Left ventricle myocardium inferior (tissue), 1 donor: ENCODE measurements at places on chromosomes 16 and 17. TPM values are rescaled to one million over a fixed set of nuclear protein-coding genes. Genes with fewer than 3 reads are reported as not detected.

DNA sequence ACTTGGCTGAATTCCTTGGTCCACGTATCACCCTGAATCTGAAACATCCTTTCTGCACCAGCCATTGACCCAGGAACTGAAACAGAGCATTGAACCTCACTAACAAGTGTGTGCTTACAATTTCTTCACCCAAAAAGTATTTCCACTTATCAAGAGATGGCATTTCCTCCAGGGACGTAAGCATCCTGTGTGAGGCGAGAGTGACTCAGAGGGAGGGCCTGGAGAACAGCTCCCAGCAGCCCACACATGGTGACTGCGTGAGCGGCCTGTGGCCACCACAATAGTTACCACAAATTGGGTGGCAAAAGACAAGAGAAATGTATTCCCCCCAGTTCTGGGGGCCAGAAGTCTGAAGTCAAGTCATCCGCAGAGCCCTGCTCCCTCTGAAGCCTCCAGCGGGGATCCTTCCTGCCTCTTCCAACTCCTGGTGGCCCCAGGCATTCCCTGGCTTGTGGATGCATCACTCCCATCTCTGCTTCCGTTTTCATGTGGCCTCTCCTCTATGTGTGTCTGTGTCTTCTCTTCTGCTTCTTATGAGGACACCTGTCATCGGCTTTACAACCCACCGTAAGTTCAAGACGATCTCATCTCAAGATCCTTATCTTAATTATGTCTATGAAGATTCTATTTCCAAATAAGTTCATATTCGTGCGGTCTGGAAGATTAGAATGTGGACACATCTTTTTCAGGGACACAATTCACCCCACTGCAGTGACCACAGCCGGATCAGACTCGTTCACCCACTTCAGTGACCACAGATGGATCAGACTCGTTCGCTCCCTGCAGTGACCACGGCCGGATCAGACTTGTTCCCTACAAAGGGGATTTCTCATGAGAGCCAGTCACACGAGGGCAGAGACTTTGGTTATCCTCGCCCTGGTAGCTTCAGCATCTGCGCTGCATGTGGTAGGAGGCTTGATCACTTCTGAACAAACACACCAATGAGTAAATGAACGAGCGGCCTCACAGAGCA, 122.6 kb upstream of the FOXF1 start:
- DNase-seq, result no peak

DNA sequence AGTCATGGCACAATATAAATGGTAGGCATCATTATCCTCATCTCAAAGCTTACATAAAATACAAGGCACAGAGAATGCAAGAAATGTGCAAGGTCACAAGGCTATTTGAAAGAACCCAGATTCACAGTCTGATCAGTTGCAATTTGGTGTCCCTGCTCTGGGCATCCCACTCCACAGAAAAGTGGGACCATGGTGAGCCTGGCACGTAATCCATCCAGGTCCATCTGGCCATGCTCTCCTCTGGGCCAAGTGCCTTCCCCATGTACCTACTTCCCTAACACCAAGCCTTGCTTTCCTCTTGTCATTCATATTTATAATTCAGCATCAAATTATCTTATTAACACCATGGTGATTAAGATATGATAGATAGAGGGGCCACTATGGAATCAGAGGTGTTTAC, 390.0 kb downstream of the CDH11 start:
- no peak for DNase-seq

- DNase-seq, result no peak
Observed at GRCh38 chr17:79537061-79537460, 73.8 kb downstream of the RBFOX3 start.

DNA sequence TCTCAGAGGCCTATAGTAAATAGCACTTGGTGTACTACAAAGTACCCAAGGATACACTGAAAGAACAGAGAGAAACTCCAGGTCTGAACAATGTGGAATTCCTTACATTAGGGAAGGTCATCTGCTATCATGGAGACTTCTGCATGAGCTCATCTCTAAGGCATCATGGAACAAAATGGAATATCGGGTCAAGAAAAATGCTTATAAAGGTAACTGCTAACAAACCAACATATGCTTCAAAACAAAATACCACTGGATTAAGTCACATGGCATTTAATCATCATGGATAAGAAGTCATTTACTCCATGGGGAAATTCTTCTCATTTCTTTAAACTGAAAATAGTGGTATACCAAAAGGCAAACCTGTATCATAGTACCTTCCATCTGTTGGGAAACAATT, 34.2 kb downstream of the TXNDC11 start:
- DNase-seq, result no peak

DNA sequence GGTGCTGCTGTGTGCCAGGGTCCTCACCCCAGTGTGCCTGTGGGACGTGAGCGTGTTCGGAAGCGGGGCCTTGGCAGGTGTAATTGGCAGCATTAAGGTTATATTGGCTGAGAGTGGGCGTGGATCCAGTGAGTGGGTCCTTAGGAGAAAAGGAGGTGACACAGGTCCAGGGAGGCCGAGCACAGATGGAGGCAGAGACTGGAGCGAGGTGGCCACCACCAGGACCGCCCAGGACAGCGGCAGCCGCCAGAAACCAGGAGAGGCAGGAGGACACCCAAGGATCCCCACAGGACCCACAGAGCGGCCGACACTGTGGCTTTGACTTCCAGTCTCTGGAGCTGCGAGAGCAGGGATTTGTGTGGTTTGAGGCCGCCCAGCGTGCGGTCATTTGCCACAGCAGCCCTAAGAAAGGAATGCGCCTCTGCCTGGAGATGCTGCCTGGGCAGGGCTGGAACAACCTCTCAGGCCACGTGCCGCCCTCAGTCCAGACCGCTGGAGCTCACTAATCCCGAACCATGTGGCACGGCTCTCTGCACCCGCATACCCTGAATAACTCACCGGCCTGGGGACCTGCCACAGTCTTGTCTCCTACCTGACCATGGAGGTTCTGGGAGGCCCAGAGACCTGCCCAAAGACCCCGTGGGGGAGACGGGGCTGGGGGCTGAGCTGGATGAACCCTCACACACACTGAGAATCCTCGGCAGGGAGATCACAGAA, 45.4 kb downstream of the SOX8 start:
- no peak for DNase-seq

- DNase-seq, result no peak
Observed at GRCh38 chr17:63932721-63933120, 590 bp upstream of the CD79B start.

- no peak for DNase-seq
Observed at GRCh38 chr17:27466376-27466742, 10.1 kb downstream of the KSR1 start.

DNA sequence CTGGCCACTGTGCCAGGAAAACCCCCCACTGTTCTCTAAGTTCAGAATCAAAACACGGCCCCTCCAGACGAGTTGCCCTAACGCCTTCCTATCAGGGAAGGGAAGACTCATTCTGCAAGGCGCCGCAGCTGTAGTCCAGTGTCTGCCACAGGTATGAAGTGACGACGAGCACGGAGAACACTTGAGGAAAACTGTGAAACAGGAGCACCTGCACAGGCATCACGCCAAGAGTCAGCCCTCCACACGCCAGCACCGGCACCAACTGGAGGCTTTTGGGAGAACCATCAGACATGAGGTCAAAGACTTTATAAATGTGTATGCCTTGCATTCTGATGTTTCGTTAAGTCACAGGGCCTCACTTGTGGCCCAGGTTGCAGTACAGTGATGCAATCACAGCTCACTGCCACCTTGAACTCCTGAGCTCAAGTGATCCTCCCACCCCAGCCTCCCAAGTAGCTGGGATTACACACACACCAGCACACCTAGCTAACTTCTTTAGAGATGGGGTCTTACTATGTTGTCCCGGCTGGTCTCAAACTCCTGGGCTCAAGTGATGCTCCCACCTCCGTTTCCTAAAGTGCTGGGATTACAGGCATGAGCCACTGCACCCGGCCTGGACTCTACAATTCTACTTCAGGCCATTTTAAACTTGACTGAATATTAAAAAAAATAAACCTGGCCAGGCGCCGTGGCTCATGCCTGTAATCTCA, 22.9 kb downstream of the KLHDC4 start:
- DNase-seq, result no peak

- DNase-seq, result no peak
Observed at GRCh38 chr16:66115373-66115772, 251.1 kb upstream of the CDH5 start.

DNA sequence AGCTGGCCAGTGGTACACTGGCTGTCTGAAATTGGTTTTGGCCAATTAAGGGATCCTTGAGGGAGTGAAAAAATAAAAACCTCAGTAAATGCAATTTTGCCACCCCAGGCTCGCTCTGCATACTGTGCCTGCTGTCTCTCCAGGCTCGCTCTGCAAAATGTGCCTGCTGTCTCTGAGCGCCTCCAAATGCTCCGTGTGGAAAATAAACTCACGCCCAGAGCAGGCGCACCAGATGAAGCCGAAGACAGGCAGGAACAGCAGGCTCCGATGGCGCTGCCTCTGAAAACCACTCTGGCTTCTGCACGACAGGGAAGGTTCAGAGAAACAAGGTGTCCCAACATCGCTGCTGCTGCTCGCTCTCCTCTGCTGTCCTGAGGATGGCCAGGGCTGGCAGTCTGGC, 29.1 kb downstream of the SNN start:
- DNase-seq, result no peak

- peak; percentile 22 for DNase-seq
Observed at GRCh38 chr17:45135978-45136791, 698 bp downstream of the ACBD4 start.

DNA sequence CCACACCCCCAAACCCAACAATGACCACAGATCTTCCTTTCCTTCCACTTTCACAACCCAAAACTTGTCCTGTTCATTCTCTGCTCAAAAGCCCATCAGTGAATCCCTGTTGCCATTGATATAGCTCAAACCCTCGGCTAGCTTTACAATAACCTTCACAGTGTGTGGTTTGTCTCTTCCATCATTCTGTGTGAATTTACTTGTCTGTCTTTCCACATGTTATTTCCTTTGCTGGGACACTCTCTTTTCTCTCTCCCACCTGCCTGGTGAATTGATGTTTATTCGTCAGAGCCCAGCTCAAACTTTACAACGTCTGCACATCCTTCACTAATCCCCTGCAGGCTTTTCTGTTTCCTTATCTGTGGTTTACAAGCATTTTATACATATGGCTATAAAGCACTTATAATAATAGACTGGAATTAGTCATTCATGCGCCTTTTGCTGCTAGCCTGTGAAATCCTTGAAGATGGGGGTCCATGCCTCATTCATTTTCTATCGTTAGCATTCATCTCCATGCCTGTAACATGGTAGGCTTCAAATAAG, 114.4 kb downstream of the CDH13 start:
- DNase-seq, result no peak

GRCh38 chr17:51355441-51356410, 95.4 kb downstream of the UTP18 start:
- no peak for DNase-seq

DNA sequence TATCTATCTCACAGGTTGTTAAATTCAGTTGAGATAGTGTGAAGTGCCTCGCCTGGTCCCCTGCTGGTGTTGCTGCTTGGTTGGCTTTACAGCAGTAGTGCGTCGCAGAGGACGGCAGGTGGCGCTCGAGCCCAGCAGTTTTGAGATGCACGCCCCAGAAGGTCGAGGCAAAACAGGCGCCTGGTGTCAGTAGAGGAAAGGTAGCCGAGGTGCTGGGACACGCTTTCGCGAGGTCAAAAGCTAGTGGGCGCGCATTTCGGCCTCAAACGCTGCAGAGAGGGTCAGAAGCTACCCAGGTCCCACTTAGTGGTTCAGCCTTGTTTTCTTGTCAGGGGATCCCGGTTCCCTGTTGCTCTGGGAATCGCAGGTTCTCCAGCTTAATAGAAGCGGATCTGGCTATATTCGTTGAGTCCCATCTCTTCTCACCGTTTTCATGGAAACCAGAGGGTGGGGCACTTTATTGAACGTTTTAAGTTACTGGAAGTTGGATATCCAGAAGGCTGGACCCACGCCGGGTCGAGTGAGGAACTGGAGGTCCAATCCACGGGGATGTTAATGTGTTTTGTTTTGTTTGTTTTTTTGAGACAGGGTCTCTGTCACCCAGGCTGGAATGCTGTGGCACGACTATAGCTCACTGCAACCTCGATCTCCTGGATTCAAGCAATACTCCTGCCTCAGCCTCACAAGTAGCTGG, 10.3 kb upstream of the ZFP90 start:
- DNase-seq, result peak; percentile 84

GRCh38 chr16:662597-662996, 5.3 kb upstream of the RHOT2 start:
- DNase-seq, result no peak

- no peak for DNase-seq
Observed at GRCh38 chr16:71428883-71429282, 13.0 kb downstream of the TLE7 start.

DNA sequence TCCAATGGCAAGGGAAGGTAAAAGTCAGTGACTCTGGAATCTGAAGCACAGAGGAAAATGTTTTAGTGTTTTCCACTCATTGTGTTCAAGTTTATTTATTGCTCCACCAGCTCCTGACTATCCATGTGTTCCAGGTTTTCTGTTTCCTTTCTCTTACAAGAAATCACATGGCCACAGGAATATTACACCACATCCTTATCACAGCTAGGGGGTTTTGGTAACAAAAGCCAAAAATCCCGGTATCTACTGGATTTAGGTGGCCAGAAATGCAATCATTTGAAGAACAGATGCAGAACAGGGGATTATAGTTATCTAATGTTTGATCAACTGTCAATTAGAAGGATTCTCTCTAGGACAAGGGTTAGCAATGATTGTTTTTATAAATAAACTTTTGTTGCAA, 47.9 kb downstream of the STH start:
- DNase-seq, result no peak

C16orf54 gene
- total RNA-seq, result 0.63 TPM

ABCC3 gene
- total RNA-seq, result 0.88 TPM

ABCA3 gene
- total RNA-seq, result 6.9 TPM

KRT39 gene
- not detected for total RNA-seq

FOXN1 gene
- not detected for total RNA-seq

PRR35 gene
- total RNA-seq, result not detected

USP6 gene
- 0.05 TPM for total RNA-seq

SLC22A31 gene
- not detected for total RNA-seq

NOTUM gene
- not detected for total RNA-seq

OR4D1 gene
- total RNA-seq, result not detected
